ENCODE measurements at places on chromosomes 12 and 14.

GRCh38 chr14:29233188-29233587, 466.6 kb downstream of the FOXG1 start:
- no peak overlapping the region for H3K27ac ChIP-seq
- no peak overlapping the region for H3K4me3 ChIP-seq
- no peaks in the 10 kb centered on the region for H3K4me1 ChIP-seq
- H3K27me3 ChIP-seq: no peaks in the 10 kb centered on the region

DNA sequence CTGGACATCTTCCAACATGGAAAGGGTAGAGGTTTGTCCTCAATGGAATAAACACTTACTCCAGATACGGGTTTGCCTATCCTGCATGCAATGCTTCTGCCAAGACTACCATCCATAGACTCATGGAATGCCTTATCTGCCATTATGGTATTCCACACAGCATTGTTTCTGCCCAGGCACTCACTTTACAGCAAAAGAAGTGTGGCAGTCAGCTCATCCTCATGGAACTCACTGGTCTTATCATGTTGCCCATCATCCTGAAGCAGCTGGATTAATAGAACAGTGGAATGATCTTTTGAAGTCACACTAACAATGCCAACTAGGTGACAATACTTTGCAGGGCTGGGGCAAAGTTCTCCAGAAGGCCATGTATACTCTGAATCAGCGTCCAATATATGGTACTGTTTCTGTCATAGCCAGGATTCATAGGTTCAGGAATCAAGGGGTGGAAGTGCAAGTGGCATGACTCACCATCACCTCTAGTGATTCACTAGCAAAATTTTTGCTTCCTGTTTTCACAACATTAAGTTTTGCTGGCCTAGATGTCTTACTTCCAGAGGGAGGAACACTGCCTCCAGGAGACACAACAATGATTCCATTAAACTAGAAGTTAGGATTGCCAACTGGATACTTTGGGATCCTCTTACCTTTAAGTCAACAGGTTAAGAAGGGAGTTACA, 140.4 kb downstream of the SLC35F4 start:
- H3K4me3 ChIP-seq: no peak overlapping the region
- no peak for DNase-seq
- H3K4me1 ChIP-seq: no peaks in the 10 kb centered on the region

- no peak overlapping the region for H3K4me3 ChIP-seq
- H3K36me3 ChIP-seq: no peaks in the 10 kb centered on the region
- H3K27ac ChIP-seq: no peak overlapping the region
- no peaks in the 10 kb centered on the region for H3K27me3 ChIP-seq
- no peak for DNase-seq
Observed at GRCh38 chr14:54465654-54466053, 23.1 kb downstream of the GMFB start.

GRCh38 chr12:70918321-70918720, 2.2 kb downstream of the PTPRR start:
- H3K27ac ChIP-seq: no peak overlapping the region
- H3K4me1 ChIP-seq: no peaks in the 10 kb centered on the region
- H3K4me3 ChIP-seq: no peak overlapping the region
- peaks cover 8% of the 10 kb centered on the region for H3K27me3 ChIP-seq

DNA sequence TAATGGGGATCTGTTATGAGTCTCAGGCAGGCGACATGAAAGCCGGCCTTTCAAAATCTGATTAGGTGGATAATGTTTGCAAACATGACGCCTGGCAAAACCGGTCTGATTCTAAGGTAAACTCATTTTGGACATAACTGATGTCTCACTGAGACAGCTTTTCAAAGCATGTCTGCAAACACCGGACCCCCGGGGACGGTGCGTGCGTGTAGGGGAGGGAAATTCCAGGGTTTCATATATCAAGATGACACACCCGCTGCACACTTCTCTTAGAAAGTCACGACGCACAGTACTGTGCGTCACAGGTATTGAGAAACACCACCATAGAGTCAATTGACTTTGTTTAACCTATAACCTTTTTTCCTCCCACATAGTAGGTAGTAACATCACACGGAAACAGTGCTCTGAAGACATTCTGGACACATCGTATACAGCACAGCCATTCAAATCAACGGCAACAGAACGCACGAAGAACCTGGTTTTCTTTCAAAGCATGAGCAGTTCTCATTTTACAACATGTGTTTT, 43.9 kb upstream of the TESC start:
- H3K27me3 ChIP-seq: no peaks in the 10 kb centered on the region
- H3K27ac ChIP-seq: peak overlapping the region; percentile 21
- H3K36me3 ChIP-seq: peaks cover 25% of the 10 kb centered on the region
- no peak for DNase-seq
- H3K4me1 ChIP-seq: no peaks in the 10 kb centered on the region

- H3K36me3 ChIP-seq: no peaks in the 10 kb centered on the region
- H3K27me3 ChIP-seq: no peaks in the 10 kb centered on the region
- H3K27ac ChIP-seq: no peak overlapping the region
- DNase-seq: no peak
Observed at GRCh38 chr14:54574528-54574927, 7.6 kb downstream of the SAMD4A start.

- no peak overlapping the region for H3K4me3 ChIP-seq
- DNase-seq: no peak
Observed at GRCh38 chr12:6069437-6070093, 54.9 kb downstream of the VWF start.

DNA sequence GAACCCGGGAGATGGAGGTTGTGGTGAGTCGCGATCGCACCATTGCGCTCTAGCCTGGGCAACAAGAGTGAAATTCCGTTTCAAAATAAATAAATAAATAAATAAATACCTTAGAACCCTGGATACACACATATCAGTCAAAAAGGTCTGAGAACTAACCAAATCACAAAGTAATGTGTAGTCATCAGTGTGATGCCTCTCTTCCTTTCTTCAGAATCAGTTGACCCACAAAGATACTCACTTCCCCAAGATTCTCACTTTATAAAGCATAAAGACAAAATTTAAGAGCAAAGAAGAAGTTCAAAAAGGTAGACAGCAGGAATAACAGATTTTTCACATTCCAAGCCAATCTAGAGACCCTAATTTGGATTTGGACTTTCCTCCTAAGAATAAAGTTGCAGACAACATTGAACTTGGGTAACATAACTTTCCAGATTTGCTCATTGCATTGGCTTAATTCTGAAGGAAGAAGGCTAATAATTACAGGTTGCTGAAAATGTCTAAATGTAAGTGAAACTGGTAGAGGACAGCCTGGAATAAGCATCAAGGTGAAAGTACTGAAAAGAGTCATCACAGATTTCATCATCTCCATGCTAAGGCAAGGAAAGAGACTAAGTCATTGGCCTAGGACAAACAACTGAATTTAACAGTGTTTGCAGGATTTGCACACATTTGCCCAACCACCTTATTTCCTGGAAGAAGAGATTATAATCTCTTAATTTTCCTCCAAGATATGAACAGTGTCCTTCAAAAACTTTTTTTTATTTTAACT, 17.4 kb downstream of the TMED10 start:
- no peaks in the 10 kb centered on the region for H3K27me3 ChIP-seq
- no peak overlapping the region for H3K27ac ChIP-seq
- no peak for DNase-seq

DNA sequence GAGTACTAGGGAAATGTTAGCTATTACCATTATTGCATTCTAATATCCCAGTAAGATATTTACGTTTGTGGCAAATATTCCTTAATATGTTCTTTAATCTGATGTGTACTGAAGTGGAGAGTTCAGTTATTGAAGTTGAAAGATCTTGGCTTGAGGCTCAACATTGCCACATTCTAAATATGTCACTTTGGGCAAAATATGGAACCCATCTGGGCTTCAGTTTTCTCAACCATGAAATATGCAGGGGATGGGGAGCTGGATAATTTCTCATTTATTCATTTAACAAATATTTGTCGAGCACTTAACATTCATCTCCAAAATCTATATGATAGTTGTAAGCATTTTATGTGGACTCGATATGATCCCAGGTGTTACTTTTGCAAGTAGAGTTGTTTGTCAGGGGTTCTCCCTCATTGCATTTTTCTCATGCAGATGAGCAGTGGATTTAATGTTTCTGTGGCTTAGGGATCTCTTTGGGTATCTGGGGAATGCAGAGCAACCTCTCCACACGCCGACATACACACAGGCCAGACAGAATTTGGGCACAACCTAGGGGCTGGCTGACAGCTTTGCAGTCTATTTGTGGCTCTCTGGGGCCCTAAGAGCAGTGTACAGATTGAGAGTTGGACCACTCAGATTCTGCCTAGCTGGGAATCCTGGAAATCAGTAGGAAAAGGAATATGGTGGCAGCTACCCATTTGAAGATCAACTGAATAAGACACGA, 26.6 kb upstream of the APPL2 start:
- H3K27me3 ChIP-seq: no peaks in the 10 kb centered on the region
- no peak for DNase-seq
- no peak overlapping the region for H3K4me3 ChIP-seq
- H3K4me1 ChIP-seq: peaks cover 3% of the 10 kb centered on the region
